ENCODE measurements at places on chromosomes 3 and 15. TPM values are rescaled to one million over a fixed set of nuclear protein-coding genes. Genes with fewer than 3 reads are reported as not detected.

Gene PDZRN3
- not detected for total RNA-seq

Gene UACA
- 0.58 TPM for total RNA-seq

GRCh38 chr3:73225146-73225855 lies 163.8 kb downstream of the EBLN2 start:
- DNase-seq, result no peak

DNA sequence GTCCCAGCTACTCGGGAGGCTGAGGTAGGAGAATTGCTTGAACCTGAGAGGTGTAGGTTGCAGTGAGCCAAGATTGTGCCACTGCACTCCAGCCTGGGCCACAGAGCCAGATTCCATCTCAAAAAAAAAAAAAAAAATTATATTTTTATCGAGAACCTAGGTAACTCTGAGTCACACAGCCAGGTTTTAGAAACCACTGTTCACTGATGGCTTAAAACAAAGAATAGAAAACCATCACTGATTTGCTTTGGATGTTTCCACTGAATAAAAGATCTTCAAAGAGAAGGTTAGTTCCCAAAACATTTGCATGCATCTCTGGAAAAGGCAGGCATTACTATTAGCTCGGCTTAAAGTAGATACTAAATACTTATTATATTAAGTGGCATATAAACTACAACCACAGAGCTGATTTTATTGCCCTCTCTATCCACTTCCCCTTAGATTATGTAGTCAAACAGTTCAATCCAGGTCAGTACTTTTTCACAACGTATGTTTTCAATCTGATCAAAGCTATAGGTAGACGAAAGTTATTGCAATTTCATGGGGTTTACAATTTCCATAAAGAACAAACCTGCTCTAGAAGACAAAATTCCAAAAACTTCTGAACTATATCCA lies 1.4 kb downstream of the B4GALT4 start:
- no peak for DNase-seq

GRCh38 chr3:95418251-95418650 lies 1355.4 kb downstream of the NSUN3 start:
- no peak for DNase-seq

All from activated CD4-positive, alpha-beta memory T cell treated with anti-CD3 and anti-CD28 coated beads, Interleukin-2, amount 10 ng/mL, durations not matched to agents 7 days and 5 days (primary cell).